Esophagus muscularis mucosa (tissue), 4 donors: ENCODE measurements at places on chromosomes 7 and 10. TPM values are rescaled to one million over a fixed set of nuclear protein-coding genes. Genes with fewer than 3 reads are reported as not detected.
A peak's percentile ranks its signal among the peaks of the same experiment; 100 is the strongest.

Gene OR2A1
- 0.17 TPM for total RNA-seq

Gene SNCG
- 13.3 TPM for total RNA-seq

Gene PLXNA4
- total RNA-seq = 6.6 TPM

Gene C10orf105
- total RNA-seq = 0.11 TPM

Gene RHEB
- total RNA-seq = 98.5 TPM

GRCh38 chr10:78752708-78753107, 316.1 kb upstream of the ZMIZ1 start:
- no peak overlapping the region for H3K4me3 ChIP-seq
- no peak for DNase-seq
- no peaks in the 10 kb centered on the region for H3K36me3 ChIP-seq
- H3K4me1 ChIP-seq = peaks cover 18% of the 10 kb centered on the region
- H3K27me3 ChIP-seq = no peaks in the 10 kb centered on the region

DNA sequence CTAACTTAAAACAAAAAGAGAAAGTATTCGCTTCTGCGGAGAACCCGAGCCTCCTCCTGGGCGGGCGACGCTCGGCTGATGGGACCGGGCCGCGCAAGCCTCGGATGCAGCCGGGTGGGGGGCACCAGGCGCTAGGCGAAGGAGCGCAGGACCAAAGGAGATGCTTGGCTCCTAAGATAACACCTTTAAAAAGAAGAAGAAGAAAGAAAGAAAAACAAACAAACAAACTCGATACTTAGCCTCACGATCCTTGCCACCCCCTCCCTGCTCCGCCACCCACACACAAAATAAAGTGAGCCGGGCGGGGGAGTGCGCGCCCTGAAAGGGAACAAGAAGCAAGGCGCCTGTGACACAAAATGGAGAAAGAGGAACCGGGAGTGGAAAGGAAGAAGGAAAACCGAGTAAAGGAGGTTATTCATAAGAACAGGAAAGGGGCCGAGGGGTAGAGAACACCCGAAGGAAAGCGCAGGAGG, 34.0 kb upstream of the EBLN1 start:
- peak overlapping the region; percentile 85 for H3K4me3 ChIP-seq
- no peaks in the 10 kb centered on the region for H3K36me3 ChIP-seq
- peak; percentile 94 for DNase-seq
- H3K4me1 ChIP-seq = peaks cover 11% of the 10 kb centered on the region

GRCh38 chr10:105596749-105597148, 955.7 kb downstream of the SORCS3 start:
- no peak overlapping the region for H3K27ac ChIP-seq
- no peaks in the 10 kb centered on the region for H3K27me3 ChIP-seq
- H3K4me3 ChIP-seq = no peak overlapping the region
- no peak for DNase-seq
- no peaks in the 10 kb centered on the region for H3K36me3 ChIP-seq

- no peaks in the 10 kb centered on the region for H3K36me3 ChIP-seq
- H3K4me3 ChIP-seq = no peak overlapping the region
- DNase-seq = no peak
- no peaks in the 10 kb centered on the region for H3K27me3 ChIP-seq
- H3K4me1 ChIP-seq = no peaks in the 10 kb centered on the region
- no peak overlapping the region for H3K27ac ChIP-seq
Measured at GRCh38 chr10:83229991-83230390, 909.3 kb upstream of the GHITM start.

GRCh38 chr10:98920807-98921206, 314.8 kb downstream of the HPSE2 start:
- peaks cover 38% of the 10 kb centered on the region for H3K4me1 ChIP-seq
- no peak overlapping the region for H3K4me3 ChIP-seq
- no peaks in the 10 kb centered on the region for H3K36me3 ChIP-seq

DNA sequence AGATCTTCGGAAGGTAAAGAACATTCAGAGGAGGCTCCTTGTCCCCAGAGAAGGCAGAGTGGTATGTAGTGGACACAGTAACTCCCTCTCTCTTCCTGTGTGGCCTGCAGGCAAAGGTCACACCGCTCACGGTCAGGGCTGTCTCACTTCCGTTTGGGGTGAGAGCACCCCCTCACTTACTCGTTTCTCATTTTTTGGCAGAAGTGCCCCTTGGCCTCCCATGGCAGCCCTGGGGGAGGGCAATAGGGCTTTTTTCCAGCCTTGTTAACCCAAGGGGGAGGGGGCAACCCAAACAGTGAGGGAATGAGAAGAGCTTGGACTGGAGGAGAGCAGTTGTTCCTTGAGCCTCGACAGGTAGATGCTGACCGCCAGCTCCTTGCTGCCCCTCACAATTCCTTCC, 31.8 kb upstream of the SRGN start:
- peaks cover 10% of the 10 kb centered on the region for H3K4me1 ChIP-seq
- no peak overlapping the region for H3K4me3 ChIP-seq
- DNase-seq = no peak
- peak overlapping the region; percentile 65 for H3K27ac ChIP-seq

GRCh38 chr7:30788640-30789333, 17.6 kb downstream of the MINDY4 start:
- H3K27ac ChIP-seq = peak overlapping the region; percentile 51
- H3K36me3 ChIP-seq = peaks cover 16% of the 10 kb centered on the region
- no peak overlapping the region for H3K4me3 ChIP-seq
- DNase-seq = no peak
- no peaks in the 10 kb centered on the region for H3K27me3 ChIP-seq

GRCh38 chr7:50335795-50336754, 31.6 kb downstream of the IKZF1 start:
- H3K4me3 ChIP-seq = no peak overlapping the region
- no peak for DNase-seq

DNA sequence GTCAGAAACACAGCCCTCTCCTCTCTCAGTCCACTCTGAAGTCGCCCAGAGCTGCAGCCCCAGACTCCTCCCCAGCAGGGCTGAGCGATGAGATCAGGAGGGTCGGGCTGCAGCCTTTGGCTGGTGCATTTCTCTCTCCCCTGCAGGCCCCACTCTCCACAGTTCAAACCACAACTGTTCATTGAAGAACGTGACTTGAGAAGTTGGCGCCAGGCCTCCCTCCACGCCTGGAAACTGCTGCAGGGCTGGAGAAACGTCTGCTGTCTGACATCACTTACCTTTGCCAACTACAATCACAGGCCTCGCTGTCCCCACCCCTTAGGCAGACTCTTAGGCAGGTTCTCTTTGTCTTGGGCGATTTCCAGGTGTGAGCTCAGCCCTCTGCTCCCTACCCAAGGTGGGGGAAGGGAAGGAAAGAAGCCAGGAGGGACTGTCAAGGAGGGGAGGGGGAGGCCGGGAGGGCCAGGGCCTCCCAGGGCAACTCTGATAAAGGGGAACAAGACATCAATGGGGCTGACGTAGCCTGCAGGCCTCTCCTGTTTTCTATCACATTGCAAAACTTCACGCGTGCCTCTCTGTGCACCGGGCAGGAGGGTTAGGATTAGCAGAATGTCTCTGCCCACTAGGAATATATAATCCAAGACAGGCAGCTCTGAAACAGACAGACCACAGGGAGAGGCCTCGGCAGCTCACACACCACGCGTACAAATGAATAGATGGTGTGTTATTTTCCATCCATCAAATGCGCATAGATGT, 32.7 kb downstream of the CALML5 start:
- peak overlapping the region; percentile 58 for H3K27ac ChIP-seq
- H3K4me3 ChIP-seq = no peak overlapping the region
- H3K36me3 ChIP-seq = no peaks in the 10 kb centered on the region
- H3K27me3 ChIP-seq = no peaks in the 10 kb centered on the region
- peaks cover 51% of the 10 kb centered on the region for H3K4me1 ChIP-seq

DNA sequence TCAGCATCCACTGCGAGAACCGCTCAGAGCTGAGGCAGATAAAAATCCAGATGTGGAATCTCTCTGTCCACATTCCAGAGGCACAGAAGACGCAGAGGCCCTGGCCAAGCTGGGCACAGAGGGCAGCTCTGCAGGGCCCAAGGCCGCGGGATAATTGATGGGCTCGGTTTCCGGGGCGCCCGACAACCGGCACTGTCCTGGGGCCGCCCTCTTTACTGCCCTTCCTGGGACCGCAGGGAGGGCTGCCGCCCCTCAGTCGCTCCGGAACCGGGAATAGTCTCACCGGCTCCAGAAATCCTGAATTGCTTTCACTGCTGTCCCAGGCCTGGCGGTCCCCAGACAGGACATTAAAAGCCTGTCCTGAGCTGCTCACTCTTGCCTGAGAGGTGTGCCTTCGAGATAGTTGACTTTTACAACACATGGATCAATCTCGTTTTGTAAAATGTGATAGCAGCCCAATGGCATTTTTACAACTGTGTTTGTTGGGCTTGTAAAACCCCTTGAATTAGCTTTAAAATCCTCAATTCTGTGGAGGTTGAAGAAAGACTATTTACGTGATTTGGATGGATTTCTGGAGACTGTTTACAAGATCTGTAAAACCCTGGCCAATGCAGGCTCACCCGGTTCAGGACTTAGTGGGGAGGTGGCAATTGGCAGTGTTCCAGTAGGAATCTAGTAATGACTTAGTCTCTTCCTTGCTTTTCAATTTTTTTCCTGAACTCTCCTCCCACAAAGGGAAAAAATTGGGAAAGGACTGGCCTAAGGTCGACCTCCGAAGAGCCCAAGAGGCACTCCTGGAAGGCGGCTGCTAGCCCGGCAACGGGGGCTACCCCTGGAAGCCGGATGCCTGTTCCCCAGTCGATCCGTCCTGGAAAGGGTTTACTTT, 1.4 kb upstream of the HOXA6 start:
- peaks cover 46% of the 10 kb centered on the region for H3K4me1 ChIP-seq
- no peaks in the 10 kb centered on the region for H3K36me3 ChIP-seq
- no peak overlapping the region for H3K27ac ChIP-seq
- H3K27me3 ChIP-seq = peaks cover 24% of the 10 kb centered on the region

GRCh38 chr7:1741751-1742554, 71.9 kb downstream of the ELFN1 start:
- no peak for DNase-seq
- H3K4me1 ChIP-seq = peaks cover 15% of the 10 kb centered on the region
- H3K27me3 ChIP-seq = no peaks in the 10 kb centered on the region
- H3K27ac ChIP-seq = no peak overlapping the region
- H3K36me3 ChIP-seq = no peaks in the 10 kb centered on the region

DNA sequence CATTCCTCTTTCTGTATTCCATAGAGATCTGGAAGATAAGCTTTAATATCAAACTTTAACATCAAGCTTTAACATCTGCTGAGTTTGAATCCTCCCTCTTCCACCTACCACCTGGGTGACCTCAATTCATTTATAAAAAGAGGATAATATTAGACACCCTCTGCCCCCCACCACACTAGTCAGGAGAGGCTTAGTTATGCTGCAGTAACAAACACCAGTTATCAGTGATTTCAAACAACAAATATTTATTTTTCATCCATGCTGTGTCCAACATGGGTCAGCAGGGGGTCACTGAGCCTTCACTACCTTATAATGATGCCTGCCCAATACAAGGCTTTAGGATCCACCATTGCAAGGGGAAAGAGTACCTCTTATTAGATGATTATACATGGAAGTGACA, 322.0 kb downstream of the RNLS start:
- no peaks in the 10 kb centered on the region for H3K36me3 ChIP-seq
- no peaks in the 10 kb centered on the region for H3K27me3 ChIP-seq
- H3K4me1 ChIP-seq = peaks cover 8% of the 10 kb centered on the region
- no peak overlapping the region for H3K27ac ChIP-seq
- no peak overlapping the region for H3K4me3 ChIP-seq

DNA sequence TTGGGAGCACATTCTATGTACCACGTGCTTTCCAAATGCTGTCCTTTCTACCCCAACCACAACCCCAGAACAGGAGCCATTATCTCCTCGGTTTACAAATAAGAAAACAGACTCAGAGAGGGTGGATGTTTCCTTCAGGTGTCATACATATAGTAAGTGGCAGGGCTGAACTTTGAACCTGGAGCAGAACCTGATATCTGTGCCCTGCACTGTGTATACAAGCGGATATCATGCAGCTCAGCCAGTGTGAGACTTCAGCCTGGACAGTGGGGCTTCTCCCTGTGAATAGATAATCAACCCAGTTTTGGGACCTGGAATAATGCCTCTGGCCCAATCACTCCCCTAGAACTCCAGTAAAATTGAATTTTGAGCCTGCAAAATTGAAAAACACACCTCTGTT, 341.1 kb downstream of the GRID1 start:
- no peaks in the 10 kb centered on the region for H3K36me3 ChIP-seq
- H3K4me3 ChIP-seq = no peak overlapping the region
- H3K27me3 ChIP-seq = no peaks in the 10 kb centered on the region
- H3K4me1 ChIP-seq = no peaks in the 10 kb centered on the region
- H3K27ac ChIP-seq = no peak overlapping the region
